Urothelium cell line (cell line): ENCODE measurements at places on chromosomes 12 and 14.

- DNase-seq = no peak
Measured at GRCh38 chr12:63003223-63003819, 68.4 kb upstream of the PPM1H start.

DNA sequence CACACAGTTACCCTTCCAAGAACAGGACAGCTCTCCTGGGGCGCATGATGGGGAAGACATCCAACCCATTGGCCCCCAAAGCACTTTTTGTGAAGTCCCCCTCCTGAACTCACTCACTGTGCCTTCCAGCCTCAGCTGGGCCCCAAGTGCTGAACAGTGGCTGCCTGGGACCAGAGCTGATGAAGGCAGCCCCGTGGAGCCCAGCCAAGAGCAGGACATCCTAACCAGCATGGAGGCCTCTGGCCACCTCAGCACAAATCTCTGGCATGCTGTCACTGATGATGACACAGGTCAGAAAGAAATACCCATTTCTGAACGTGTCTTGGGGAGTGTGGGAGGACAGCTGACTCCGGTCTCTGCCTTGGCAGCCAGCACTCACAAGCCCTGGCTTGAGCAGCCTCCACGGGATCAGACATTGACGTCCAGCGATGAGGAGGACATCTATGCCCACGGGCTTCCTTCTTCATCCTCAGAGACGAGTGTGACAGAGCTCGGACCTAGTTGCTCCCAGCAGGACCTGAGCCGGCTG is 72.0 kb downstream of the TECPR2 start:
- no peak for DNase-seq

- DNase-seq = no peak
Measured at GRCh38 chr14:91369628-91370445, 47.8 kb downstream of the CCDC88C start.

DNA sequence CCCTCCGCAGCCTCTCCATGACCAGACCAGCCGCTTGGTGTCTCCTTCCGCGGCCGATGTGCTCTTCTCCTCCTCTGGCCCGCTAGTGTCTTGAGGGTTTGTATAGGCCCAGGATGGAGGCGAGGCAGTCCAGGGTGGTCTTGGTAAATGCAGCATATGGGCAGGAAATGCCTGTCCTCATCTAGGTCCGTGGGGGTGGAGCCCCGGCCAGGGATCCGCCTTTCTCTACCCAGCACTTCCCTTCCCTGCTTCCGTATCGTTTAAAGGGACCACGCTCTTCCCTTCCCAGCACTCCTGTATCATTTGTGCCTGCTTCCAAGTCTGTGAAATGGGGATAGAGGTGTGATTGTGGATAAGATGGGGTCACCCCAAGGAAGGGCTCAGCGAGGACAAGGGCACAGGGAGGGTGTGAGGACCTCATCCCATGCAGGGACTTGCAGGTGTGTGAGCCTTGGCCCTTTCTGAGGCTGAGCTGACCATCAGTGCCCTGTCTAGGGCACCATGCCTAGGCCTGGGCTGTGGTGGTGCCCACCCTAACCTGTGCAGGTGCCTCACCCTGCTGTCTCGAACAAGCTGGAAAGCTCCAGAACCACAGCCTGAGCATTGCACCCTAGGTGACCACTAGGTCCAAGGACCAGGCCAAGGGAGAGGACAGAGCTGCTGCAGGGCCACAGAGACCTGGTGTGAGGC is 326.8 kb upstream of the RTL1 start:
- peak; percentile 14 for DNase-seq

GRCh38 chr12:98256830-98257229 is 258.6 kb upstream of the TMPO start:
- DNase-seq = no peak
